Brain microvascular endothelial cell (primary cell): ENCODE measurements at places on chromosomes 7 and 10.

DNA sequence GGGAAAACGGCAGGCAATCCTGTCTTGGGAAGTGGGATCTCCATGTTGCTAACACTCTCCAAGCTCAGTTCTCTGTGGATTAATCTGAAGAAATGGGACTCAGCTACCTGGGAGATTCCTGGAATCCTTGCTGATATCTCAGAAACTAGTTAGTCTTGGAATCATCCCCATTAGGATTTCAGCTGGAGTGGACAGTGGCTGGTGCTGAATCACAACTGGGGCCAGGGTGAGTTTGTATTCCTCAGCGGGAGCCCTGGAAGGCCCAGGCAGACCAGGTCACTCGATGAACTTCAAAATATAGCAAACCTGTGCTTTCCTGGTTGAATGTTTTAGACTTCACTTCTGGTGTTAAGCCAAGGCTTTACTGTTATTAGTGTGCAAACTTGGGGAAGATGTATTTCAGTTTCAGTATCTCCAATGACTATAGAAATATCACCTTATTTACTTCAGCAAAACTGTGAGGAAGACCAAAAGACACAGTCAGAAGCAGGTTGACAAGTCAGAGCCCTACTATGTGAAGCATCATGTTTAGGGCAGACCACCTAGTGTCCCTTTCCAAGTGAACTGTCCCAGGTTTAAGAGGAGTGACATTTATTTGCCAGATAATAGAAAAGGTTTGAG is 126.1 kb downstream of the AOAH start:
- no peak for DNase-seq

- DNase-seq, result no peak
These were observed 48.6 kb downstream of the CUL1 start for GRCh38 chr7:148747274-148747673.

- peak; percentile 58 for DNase-seq
These were observed 186.8 kb downstream of the PARD3 start for GRCh38 chr10:34628174-34628796.

GRCh38 chr7:55185941-55186609 is 167.3 kb downstream of the EGFR start:
- peak; percentile 93 for DNase-seq

DNA sequence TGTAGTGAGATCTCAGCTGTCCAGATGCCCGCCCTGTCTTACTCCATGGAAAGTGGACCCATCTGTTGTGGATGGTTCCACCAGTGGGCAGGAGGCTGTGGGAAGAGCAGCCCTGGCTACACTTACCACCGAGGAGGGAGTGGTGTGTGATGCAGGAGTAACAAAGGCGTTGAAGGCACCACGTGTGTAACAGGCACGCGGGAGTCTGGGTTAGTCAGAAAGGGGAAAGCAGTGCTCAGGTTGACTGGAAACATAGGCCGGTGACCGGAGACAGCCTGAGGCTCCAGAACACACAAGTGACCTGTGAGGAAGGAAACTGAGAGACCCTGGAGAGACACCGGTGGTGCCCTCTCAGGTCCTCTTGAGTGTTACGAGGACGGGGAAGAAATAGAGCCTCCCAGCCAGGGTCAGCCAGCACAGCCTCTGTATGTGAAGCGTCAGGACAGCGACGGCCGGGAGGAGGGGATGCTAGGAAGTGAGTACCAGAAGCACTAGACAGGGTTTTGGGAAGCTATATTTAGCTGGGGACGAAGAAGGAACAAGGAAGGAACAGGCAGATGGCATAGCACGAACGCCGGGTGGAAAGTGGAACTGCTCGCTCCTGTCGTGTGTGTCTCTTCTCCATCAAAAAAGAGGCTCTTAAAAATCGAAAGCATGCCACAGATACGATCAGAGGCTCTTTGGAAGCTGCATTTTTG is 51.7 kb downstream of the DAGLB start:
- no peak for DNase-seq

DNA sequence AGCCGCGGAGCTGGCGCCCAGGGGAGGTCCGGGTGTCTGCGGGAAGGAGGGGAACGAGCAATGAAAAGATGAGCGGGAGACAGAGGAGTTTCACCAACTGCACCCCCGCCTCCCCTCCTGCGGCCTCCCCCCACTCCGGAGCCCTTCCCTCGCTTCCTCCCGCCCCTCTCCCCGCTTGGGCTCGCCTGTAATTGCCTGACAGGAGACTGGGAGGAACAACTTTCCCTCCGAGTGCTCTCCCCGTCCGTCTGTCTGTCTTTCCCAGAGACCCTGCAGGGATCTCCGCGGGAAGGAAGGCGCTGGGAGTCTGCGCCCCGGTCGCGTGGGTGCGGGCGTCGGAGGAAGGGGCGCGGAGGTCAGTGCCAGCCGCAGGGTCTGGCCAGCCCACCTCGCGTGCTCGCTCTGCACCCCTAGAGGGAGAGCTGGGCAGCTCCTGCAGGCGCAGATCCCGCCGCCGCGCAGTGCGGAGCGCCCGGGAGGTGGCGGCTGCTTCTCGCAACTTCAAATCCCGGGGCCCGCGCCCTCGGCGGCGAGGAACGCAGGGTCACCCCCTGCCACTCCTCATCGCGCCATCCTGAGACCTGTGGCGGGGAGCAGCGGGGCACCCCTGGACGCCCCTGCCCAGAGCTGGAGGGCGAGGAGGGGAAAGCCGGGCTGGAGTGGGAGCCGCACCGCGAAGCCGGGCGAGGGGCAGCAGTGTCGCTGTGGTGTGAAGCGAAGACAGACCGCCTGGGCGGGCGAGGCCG is 511 bp upstream of the NRP1 start:
- DNase-seq, result peak; percentile 84

DNA sequence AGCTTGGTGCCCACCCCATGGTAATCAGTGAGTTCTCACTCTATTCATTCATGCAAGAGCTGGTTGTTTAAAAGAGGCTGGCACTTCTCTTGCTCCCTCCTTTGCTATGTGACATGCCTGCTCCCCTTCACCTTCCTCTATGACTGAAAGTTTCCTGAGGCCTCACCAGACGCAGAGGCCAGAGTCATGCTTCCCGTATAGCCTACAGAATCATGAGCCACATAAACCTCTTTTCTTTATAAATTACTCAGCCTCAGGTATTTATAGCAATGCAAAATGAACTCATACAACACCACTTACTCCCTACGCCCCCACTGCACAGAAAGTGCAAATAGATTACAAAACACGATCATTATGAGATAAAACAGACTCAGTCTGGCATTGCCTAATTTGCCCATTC is 39.0 kb downstream of the SEC61G start:
- no peak for DNase-seq

- no peak for DNase-seq
These were observed 242.3 kb upstream of the AOAH start for GRCh38 chr7:36966636-36967035.

GRCh38 chr7:112172870-112173567 is 33.2 kb downstream of the DOCK4 start:
- DNase-seq, result no peak

GRCh38 chr10:14859775-14860174 is 18.9 kb upstream of the SUV39H2 start:
- no peak for DNase-seq

GRCh38 chr10:12541446-12542067 is 192.2 kb downstream of the CAMK1D start:
- no peak for DNase-seq

GRCh38 chr7:149882248-149883047 is 8.7 kb downstream of the ATP6V0E2 start:
- no peak for DNase-seq

DNA sequence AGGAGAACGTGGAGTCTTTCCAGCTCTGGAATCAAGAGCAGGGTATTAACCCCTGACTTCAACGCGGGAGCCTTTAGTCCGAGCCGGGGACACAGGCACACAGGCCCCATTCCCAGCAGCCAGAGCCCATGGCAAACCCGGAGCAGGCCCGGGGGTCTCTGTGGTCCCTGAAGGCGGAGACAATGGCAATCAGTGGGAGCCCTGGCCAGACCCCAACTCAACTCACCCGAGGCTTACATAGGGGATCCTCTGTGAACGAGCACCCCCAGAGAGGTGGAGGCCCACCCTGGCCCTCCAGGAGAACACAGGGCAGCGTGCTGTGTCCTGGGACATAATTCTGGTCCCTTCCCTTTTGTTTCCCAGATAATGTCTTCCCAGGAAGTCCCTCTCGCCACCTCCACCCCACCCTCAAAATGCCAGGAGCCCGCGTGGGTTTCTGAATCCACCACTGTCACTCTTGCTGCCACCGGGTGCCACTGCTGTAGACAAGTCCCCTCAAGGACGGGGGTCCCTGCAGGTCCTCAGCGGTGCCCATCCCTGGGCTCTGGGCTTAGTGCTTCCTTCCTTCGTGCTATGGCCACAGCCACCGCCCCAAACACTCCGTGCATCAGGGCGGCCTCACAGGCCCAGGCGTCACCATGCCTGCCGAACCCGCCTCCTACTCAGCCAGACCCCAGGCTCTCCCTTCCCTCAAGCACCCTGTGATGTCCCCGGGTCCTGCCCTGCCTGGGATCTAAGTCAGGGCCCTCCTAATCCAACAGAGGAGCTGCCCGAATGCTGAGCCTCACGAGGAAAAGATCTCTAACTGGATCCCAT is 28.6 kb upstream of the PPP2R2D start:
- DNase-seq, result no peak

GRCh38 chr7:64640504-64640903 is 25.4 kb upstream of the ZNF107 start:
- DNase-seq, result no peak

- no peak for DNase-seq
These were observed 530.2 kb downstream of the PTPRN2 start for GRCh38 chr7:158057446-158057845.

DNA sequence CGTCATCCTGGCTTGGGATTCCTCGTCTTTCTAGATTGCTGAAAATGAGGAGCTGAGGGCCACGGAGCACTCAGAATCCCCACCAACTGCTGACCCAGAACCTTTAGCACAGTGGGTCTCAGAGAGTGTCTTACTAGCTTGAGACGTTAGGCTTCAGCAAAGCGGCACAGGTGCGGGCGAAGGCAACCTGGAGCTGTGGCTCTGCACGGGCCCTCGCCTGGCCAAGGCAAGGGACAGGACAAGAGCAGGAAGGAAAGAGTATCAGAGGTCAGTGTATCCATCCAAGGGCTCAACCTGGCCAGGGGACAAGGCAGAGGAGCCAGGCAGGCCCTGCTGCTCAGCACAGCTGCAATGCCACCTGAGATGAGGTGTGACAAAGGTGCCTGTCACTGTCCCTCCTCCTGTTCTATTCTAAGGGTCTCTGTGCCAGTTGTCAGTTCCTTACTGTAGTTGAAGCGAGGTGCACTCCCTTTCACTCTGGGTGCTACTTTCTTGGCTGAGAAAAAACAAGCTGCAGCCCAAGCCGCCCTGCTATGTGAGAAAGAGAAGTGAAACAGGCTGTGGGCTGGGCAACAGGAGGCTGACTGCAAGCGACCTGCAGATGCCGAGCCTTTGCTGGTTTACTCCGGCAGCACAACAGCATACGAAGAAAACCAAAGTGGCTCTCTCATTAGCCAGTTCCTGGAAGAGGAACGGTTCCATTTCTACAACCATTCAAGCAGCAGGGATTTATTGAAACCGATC is 33.3 kb upstream of the KDM7A start:
- no peak for DNase-seq

DNA sequence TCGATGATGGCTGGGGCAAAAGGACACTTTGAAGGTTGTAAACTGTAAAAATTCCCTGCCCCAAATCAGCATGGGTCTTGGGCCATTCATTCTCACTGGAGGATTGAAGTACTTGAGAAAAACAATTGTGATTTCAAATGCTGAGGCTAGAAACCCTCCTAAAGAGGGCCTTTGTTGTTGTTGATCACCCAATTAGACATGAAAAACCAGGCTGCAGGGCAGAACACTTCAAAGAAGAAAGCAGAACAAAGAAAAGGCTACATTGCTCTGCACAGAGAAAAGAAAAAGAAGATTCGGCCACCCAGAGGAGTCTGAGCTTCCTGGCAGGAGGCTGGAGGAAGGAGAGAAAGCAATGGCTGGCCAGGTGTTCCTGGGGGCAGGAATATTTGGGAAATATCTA is 143.1 kb downstream of the NPY start:
- DNase-seq, result no peak

DNA sequence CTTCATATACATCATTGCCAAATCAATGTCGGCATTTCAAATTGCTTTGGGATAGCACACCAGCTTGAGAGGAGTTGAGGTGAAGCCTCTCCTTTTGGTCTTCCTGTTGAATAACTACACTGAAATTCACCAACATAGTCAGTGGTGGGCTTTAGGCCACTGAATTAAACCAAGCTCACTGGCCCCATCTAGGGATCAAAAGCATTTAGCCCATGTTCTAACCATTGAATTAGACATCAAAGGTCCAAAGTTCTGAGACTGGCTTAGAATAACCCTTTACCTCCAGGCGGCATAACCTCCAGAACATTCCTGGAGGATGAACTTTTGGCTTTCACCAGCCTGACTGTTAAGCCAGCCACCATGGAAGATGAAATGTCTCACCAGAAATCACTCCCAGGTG is 54.6 kb downstream of the BPGM start:
- DNase-seq, result no peak

DNA sequence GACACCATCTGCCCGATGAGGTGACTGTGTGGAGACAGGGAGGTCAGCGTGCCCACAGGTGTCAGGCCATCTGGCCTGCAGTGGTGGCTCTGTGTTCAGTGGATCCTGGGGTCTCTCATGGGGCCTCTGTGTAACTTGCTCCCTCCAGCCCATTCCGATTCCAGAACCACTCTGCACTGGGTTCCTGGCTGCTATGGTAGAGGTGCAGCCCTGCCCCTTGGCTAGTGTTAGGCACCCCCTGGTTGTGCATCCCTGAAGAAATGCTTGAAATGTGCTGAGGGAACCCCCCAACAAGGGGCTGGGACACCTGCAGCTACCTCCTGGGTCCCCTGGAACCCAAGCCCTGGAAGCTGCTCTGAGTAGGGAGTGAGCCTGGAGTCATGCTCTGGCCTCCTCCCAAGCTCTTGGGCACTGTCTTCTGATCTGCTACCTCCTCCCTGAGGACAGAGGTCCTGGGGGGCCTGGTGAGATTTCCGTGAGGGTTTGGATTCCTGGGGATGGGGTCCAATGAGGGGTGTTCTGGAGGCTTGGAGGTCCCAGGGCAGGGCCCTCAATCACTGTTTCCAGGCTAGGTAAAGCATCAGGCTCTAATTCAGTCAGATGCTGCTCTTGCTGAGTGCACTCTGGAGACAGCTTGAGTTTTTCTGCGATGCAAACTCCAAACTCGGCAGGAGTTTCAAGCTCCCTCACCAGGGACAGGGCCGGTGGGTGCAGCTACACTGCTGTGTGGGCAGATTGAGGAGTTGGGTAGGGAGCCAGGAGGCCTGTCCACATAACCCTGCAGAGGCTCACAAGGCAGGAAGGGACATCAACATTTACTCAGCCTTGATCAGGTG is 27.7 kb downstream of the RAMP3 start:
- no peak for DNase-seq

- DNase-seq, result no peak
These were observed 63.2 kb downstream of the WNT2 start for GRCh38 chr7:117259615-117260014.

- DNase-seq, result no peak
These were observed 2.4 kb downstream of the FAS start for GRCh38 chr10:88992921-88993524.

- DNase-seq, result peak; percentile 35
These were observed 3.5 kb downstream of the POLR3A start for GRCh38 chr10:78025685-78026364.

- no peak for DNase-seq
These were observed 1246.7 kb upstream of the SORCS1 start for GRCh38 chr10:108411206-108411605.

- no peak for DNase-seq
These were observed 11.4 kb upstream of the RBM20 start for GRCh38 chr10:110632591-110633215.

GRCh38 chr7:39153647-39154046 is 175.9 kb downstream of the POU6F2 start:
- DNase-seq, result no peak
